ENCODE measurements at places on chromosomes 6 and 20. TPM values are rescaled to one million over a fixed set of nuclear protein-coding genes. Genes with fewer than 3 reads are reported as not detected.

DNA sequence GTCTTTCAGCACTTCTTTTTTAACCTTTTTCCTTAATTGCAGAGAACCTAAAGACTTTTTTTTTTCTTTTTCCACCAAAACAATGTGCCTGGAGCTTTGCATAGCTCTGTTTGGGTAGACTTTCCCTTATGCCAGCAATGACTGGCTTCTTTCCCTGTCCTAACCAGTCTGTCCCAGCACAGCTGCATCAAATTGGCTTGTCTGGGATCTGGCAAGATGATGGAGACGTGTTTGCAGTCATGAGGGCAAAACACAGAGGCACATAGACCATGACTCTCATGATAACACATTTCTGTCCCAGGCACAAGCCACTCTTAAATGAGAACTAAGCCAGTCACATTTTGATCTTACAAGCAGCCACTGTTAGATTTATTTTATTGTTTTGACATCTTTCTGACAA, 16.5 kb downstream of the HEY2 start:
- peaks cover 17% of the 10 kb centered on the region for H3K27me3 ChIP-seq
- DNase-seq, result no peak
- H3K27ac ChIP-seq, result no peak overlapping the region
- H3K4me1 ChIP-seq, result no peaks in the 10 kb centered on the region
- no peak overlapping the region for H3K4me3 ChIP-seq
- no peaks in the 10 kb centered on the region for H3K36me3 ChIP-seq

- H3K27me3 ChIP-seq, result no peaks in the 10 kb centered on the region
- no peak for DNase-seq
- no peaks in the 10 kb centered on the region for H3K36me3 ChIP-seq
- H3K27ac ChIP-seq, result no peak overlapping the region
- H3K4me3 ChIP-seq, result no peak overlapping the region
- H3K4me1 ChIP-seq, result no peaks in the 10 kb centered on the region
Observed at GRCh38 chr20:6877633-6878032, 110.1 kb downstream of the BMP2 start.

The EEF1A2 gene
- 7.4 TPM for total RNA-seq

- no peaks in the 10 kb centered on the region for H3K27me3 ChIP-seq
- no peak overlapping the region for H3K4me3 ChIP-seq
- DNase-seq, result no peak
- H3K27ac ChIP-seq, result no peak overlapping the region
- H3K36me3 ChIP-seq, result peaks cover 19% of the 10 kb centered on the region
- H3K4me1 ChIP-seq, result no peaks in the 10 kb centered on the region
Observed at GRCh38 chr6:144731229-144731628, 446.1 kb downstream of the UTRN start.

The CASS4 gene
- total RNA-seq, result 0.36 TPM

GRCh38 chr6:107832151-107833056, 8.3 kb upstream of the SCML4 start:
- H3K4me1 ChIP-seq, result no peaks in the 10 kb centered on the region
- no peaks in the 10 kb centered on the region for H3K36me3 ChIP-seq
- peaks cover 23% of the 10 kb centered on the region for H3K27me3 ChIP-seq
- H3K4me3 ChIP-seq, result no peak overlapping the region
- H3K27ac ChIP-seq, result no peak overlapping the region
- DNase-seq, result no peak
